ENCODE measurements at places on chromosomes 16 and 17.
A peak's percentile ranks its signal among the peaks of the same experiment; 100 is the strongest.

- DNase-seq: no peak
Observed at GRCh38 chr17:1030684-1031532, 34.0 kb downstream of the TIMM22 start.

GRCh38 chr16:66900721-66901441 is 17.8 kb downstream of the CDH16 start:
- DNase-seq: no peak

- DNase-seq: peak; percentile 22
Observed at GRCh38 chr16:60329108-60329507, 1595.0 kb upstream of the GOT2 start.

- peak; percentile 30 for DNase-seq
Observed at GRCh38 chr16:87145181-87146176, 171.7 kb downstream of the C16orf95 start.

DNA sequence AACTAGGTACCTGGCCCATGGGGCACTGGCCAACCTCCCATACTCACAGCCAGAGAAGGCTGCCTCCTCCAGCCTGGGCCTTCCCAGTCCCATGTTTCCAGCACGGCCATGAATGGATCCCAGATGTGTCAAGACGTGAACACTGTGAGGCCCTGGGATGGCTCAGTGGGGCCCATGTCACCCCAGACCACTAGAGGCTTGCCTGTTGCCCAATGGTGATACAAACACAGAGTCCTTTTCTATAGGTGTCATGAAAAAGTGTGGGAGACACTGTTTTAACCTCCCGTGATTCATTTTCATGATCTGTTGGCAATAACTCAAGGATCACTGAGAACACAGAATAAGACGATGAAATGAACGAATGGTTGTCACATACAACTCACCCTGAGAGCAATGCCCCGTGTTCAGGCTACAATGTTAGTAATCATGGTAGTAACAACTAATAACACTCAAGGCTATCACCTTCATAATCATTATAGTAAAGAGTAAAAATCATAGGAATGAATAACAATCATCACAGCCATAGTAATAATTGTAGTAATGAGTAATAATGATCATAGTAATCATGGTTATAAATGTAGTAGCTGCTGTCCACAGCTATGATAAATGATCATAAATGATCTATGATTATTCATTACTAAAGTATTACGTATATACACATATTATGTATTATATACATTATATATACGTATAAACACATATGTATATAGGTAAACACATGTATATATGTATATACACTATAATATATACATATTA is 64.0 kb downstream of the DYNLRB2 start:
- DNase-seq: no peak

- no peak for DNase-seq
Observed at GRCh38 chr16:1495211-1495888, 2.2 kb downstream of the TELO2 start.
